ENCODE measurements at places on chromosomes 5 and 9. TPM values are rescaled to one million over a fixed set of nuclear protein-coding genes. Genes with fewer than 3 reads are reported as not detected.

GRCh38 chr9:125974705-125975104 is 227.5 kb downstream of the PBX3 start:
- DNase-seq, result no peak

Gene GGTA1
- total RNA-seq, result 1.7 TPM

Gene ADAMTS6
- 1.4 TPM for total RNA-seq

- DNase-seq, result no peak
Observed at GRCh38 chr5:104540448-104540847, 977.9 kb upstream of the NUDT12 start.

Gene CDX1
- total RNA-seq, result 302 TPM

DNA sequence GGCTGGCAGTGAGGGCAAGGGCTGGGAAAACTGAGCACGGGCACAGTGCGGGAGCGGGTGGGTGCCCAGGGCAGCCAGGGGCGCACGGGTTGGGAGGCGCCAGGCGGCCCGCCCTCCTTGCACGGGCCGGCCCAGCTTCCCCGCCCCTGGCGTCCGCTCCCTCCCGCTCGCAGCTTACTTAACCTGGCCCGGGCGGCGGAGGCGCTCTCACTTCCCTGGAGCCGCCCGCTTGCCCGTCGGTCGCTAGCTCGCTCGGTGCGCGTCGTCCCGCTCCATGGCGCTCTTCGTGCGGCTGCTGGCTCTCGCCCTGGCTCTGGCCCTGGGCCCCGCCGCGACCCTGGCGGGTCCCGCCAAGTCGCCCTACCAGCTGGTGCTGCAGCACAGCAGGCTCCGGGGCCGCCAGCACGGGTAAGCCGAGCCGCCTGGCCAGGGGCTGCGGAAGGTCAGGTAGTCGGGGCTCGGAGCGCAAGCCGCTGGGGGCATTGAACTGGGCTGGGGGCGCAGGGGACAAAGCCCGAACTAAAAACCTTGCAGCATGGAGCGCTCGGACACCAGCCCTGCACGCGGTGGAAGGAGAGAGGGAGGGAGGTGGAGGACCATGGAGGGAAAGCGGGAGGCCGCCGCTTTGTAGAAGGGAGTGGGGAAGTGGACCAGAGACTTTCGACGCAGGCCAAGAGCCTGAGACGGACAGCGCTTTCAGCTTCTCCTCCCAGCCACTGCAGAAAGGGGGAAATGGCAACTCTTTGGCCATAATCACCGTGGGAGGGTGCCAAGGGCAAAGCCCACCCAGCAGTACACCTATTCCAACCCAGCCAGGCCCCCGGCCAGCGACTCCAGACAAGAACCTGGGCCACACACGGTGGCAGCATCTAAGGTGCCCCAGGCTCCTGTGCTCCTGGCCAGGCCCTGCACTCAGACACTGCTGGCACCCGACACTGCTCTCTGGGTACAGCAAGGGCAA is at the start of gene TGFBI:
TSS of gene TGFBI (plus strand) at position 207 of the 961 bp plus-strand sequence. CDS start at position 275, 68 bp downstream.
- peak; percentile 83 for DNase-seq

- DNase-seq, result no peak
Observed at GRCh38 chr5:119200795-119201194, 129.9 kb downstream of the DMXL1 start.

GRCh38 chr5:111232311-111233051 is 8.3 kb downstream of the CAMK4 start:
- no peak for DNase-seq

DNA sequence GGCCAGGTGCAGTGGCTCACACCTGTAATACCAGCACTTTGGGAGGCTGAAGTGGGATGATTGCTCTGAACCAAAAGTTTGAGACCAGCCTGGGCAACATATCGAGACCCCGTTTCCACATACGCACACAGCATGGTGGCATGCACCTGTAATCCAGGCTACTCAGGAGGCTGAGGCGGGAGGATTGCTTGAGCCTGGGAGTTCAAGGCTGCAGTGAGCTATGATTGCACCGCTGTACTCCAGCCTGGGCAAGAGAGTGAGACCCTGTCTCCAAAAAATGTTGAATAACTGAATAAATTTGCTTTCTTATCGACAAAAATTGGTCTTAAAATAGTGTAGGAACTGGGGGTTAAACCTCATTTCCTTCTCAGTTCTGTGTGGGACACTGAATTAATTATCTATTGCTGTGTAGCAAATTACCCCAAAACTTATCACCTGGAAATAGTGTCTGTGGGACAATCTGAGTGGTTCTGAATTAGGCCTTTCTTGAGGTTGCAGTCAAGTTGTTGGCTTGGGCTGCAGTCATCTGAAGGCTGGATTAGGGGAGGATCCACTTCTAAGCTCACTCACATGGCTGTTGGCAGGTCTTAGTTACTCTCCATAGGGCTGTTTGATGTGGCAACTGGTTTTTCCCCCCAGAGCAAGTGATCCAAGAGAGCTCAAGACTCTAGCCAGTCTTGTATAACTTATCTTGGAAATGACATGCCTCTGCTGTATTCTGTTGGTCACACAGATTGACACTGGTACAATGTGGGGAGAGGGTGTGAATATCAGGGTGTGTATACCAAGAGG is 2.0 kb downstream of the SNX30 start:
- DNase-seq, result no peak

DNA sequence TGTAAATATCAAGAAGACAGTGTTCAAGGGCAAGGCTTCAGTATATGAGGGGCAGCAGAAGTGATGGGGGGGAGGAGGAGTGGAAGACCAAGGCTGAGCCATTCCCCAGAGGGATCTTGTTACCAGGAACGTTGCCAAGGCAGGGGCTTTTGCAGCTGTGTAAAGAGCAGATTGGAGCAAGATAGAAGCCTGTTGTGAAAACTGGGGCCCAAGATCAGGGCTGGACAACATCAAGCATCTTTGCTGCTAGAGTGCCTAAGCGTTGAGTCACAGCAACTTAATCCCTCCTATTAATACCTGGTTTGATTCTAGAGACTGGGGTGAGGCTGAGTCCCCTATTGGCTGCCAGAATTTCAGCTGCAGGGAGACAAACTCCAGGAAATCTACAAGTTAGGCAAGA is 18.4 kb upstream of the ERCC6L2 start:
- no peak for DNase-seq

Gene MPDZ
- 50.7 TPM for total RNA-seq

Gene ANKRD18A
- total RNA-seq, result 19.2 TPM

- DNase-seq, result no peak
Observed at GRCh38 chr5:18653216-18653752, 1019.0 kb downstream of the TAF11L14 start.

GRCh38 chr5:158809310-158809850 is 290.3 kb downstream of the EBF1 start:
- DNase-seq, result no peak

Gene PFN3
- total RNA-seq, result not detected

DNA sequence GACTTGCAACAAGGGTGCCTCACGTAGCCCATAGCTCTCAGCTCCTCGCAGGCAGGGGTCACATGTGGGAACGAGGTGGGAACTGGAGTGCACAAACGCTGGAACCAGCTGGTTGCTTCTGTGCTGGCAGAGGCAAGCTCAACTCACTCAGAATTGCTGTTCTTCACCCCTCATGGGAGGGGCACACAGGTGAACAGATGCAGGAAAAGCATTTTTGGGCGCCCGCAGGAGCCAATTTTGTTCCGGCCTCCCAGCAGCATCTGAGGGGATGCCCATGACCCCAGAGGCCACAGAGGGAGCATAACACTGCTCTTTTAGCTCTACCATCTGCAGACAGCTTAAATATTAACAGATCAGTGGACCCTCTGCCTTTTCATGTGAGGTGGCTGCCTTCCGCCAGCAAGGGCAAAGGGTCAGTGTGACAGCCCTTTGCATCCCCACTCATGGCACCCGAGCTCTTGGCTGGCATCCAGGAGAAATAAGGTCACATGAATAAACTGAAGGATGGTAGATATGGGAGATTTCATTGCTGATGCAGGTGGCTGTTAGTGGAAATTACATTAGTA is 196.2 kb downstream of the SLCO4C1 start:
- DNase-seq, result no peak

DNA sequence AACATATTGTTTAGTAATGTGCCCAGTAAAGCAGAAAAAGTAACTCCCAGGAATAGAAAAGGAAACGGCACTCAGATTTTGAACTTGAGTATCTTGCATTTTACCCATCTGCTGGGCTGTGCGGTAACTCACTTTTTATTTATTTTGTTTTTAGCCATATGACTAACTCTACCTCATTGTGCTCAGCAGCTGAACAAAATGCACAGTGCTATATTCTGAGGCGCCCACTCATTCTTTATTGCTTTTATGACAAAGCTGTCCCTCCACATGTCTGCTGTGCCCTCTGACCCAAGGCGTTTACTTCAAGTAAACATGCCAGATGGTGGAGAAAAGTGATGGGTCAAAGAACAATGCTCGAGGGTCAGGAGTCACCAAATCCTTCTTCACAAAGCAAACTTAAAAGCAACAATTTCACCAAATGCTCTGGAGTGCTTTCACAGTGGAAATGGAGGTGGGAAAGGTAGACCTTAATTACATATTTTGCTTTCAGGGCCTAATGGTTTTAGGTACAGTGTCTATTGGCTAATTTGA is 215.2 kb upstream of the ELAVL2 start:
- DNase-seq, result no peak

Gene OR1J2
- total RNA-seq, result not detected

Gene MTX3
- total RNA-seq, result 15.3 TPM

DNA sequence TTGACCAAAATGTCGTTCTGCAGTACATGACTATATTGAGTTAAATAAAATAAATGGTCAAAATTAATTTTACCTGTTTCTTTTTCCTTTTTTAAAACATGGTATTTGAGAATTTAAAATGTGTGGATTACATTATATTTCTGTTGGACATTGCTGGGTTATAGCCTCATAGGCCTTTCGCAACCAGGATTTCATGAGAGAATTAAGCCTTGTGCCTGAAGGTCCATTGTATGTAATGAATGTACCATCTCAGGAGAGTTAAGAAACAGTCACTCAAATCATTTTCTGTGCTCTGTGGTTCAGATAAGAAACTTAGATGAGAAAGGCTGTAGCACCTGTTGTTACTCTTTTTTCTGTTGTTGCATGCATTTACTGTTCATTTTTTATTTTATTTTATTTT is 103.5 kb downstream of the ANGPTL2 start:
- DNase-seq, result no peak

DNA sequence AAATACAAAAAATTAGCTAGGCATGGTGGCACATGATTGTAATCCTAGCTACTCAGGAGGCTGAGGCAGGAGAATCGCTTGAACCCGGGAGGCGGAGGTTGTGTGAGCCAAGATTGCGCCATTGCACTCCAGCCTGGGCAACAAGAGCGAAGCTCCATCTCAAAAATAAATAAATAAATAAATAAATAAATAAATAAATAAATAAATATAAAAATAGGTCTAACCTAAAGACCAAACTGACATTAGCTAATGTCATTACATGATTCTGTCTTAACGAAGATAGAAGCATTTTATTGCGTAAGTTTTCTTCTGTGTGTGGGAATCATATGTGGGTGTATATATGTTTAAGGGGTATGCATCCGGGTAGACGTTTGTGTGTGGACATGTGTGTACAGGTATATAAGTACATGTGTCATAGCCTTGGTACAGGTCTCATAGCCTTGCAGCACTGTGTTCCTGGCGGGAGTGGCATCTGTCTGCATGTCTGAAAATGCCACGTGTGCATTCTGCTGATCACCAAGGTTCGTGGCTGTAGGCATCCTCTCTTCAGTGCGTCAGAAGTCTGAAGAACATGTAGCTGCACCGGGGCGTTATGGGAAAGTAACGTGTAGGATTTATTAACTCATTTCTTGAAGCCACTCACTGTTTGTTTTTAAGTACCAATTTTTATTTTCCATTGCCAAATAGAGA is 298.1 kb downstream of the NR3C1 start:
- no peak for DNase-seq

DNA sequence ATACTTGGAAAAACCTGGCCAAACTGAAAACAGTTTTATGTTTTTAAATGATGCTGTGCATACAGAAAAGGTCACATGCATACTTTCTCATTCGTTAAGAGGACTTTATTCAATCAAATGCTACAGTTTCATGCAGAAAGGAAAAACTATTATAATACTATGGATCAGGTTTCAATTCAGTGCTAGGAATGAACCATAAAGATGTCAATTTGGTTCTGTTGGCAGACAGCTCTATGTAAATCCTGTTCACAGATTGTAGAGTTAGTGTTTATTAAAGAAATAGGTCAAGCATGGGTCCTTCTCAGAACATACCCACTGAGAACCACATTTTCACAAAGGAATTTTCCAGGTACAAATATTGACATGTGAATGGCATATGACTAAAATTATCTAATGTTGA is 57.1 kb downstream of the RETREG1 start:
- no peak for DNase-seq

DNA sequence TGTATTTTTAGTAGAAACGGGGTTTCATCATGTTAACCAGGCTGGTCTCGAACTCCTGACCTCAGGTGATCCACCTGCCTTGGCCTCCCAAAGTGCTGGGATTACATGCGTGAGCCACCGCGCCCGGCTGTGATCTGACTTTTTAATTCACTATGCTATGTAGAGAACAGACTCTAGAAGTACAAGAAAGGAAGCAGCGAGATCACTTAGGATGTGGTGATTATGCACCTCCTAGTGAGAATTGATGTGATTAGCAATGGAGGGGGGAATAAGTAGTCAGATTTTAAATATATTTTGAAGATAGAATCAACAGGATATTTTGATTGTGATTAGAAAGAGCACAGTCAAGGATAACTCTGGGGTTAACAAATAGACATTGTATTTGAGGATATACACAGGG is 36.3 kb downstream of the GAPVD1 start:
- no peak for DNase-seq

GRCh38 chr5:110853267-110853666 is 114.5 kb downstream of the SLC25A46 start:
- no peak for DNase-seq

DNA sequence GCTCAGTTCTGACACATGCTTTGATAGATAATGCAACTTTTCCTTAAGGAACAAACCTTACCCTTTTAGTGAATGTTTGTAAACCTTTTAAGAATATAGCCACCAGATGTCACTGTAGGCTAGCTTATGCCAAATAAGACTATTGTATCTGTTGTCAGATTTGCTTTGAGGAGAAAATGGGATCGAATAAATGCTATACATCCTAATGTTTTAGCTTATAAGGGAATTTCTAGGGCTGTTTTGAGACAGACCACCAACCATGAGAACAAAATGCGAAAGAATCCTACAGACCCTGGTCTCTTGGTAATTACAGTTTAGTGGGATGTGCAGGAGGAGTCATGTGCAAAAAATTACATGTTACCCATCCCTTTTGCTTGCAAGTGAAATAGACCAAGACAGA is 127.6 kb upstream of the NMUR2 start:
- no peak for DNase-seq

Gene CTXN3
- not detected for total RNA-seq

DNA sequence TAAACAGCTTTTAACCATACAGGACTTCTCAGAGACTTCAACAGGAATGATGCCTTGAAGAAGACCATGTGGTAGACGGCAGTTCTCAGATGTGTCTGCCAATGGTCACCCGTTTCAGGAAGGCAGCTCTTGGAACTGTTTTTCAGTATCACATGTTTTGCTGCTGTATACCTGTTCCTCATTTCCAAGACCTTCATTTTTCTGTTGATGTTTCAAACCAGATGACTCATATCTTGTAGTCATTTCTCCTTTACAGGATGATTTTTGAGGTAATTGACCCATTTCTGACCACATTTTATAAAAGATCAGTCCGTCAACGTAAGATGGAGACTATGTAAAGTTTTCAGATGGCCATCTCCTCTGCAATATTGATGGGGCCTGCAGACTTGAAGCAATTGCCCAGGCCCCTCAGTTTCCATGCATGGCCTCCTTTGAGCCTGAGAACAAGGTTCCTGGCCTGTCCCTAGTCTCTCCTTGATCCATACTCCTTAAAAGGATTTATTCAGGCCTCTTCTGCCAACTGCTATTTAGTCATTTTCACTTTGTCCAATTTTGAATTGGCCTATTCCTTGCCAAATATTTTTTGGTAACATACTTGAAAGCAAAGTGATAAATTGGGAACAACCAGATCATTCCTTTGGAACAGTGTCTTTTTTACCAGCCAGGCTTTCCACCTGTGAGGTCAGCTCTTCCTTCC is 128.6 kb downstream of the PDZD2 start:
- no peak for DNase-seq
